Progenitor cell of endocrine pancreas (in vitro differentiated cells): ENCODE measurements at places on chromosomes 6 and 20.

DNA sequence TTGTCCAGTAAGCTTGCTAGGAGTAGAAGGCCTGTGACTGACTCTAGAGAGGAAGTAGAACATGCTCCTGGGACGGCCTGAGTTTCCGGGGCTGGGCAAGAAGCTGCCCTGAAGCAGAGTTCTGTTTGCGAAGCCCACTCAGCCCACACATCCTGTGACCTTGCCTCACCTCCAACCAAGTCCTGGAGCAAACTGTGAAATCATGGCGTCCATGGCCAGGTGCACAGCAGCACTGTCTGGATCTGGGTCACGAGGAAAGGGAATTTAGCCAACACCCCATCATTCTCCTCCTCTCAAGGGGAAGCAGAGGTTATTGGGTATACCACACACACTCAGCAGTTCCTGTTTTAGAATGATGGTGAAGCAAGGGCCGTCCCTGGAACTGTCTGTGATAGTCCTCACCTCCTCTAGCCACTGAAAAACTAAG lies 87.5 kb downstream of the CRYBG1 start:
- no peak for DNase-seq
- no peaks in the 10 kb centered on the region for H3K27me3 ChIP-seq
- no peaks in the 10 kb centered on the region for H3K36me3 ChIP-seq
- H3K4me3 ChIP-seq: no peak overlapping the region
- H3K4me1 ChIP-seq: peaks cover 9% of the 10 kb centered on the region

GRCh38 chr6:154367839-154368695 lies 11.5 kb upstream of the IPCEF1 start:
- no peak overlapping the region for H3K4me3 ChIP-seq
- no peaks in the 10 kb centered on the region for H3K27me3 ChIP-seq
- H3K4me1 ChIP-seq: peaks cover 8% of the 10 kb centered on the region
- no peak overlapping the region for H3K27ac ChIP-seq

- peak overlapping the region; percentile 94 for H3K27ac ChIP-seq
- DNase-seq: peak; percentile 86
- peaks cover 3% of the 10 kb centered on the region for H3K36me3 ChIP-seq
- peaks cover 14% of the 10 kb centered on the region for H3K4me1 ChIP-seq
- H3K27me3 ChIP-seq: peaks cover 19% of the 10 kb centered on the region
- H3K4me3 ChIP-seq: peak overlapping the region; percentile 90
Observed at GRCh38 chr20:1776681-1777475, 118.3 kb upstream of the SIRPA start.

DNA sequence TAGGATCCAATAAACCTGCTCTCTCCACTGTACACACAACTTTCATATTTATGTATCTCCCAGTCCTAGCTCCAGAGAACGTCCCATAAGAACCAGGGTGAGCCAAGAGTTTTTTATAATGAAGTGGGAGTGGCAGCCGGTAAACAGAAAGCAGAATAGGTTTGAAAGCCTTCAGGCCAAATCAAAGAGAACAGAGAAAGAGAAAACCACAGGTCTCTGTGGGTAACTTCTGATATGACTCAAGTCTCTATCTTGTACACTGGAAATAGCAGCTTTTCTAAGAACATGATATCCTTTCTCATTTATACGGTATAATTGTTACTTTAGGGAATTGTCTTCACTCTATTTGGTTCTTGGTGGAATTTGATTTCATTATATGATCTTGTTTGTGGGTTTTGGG lies 273.6 kb downstream of the PACRG start:
- no peaks in the 10 kb centered on the region for H3K36me3 ChIP-seq
- no peak for DNase-seq
- no peak overlapping the region for H3K4me3 ChIP-seq
- H3K4me1 ChIP-seq: no peaks in the 10 kb centered on the region
- no peaks in the 10 kb centered on the region for H3K27me3 ChIP-seq

DNA sequence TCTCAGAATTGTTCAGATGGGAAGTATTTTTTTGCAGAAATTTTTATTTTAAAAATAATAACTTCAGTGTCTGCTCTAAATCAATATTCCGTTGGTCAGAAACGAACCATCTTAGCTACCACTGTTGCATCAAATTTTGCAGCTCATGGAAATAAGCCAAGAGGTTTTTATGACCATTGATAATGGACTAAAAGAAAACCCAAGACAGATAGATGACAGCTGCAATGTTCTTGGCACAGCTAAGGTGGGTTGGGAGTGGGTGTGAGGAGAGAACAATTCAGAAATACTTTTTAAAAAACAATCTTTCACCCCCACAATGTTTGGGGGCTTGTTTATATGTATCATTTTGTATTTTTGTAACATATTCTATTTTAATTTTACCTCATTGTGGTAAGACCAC lies 121.1 kb downstream of the PDE7B start:
- H3K27ac ChIP-seq: no peak overlapping the region
- H3K4me3 ChIP-seq: no peak overlapping the region
- no peaks in the 10 kb centered on the region for H3K4me1 ChIP-seq
- no peak for DNase-seq
- no peaks in the 10 kb centered on the region for H3K36me3 ChIP-seq
- H3K27me3 ChIP-seq: no peaks in the 10 kb centered on the region

GRCh38 chr6:129698430-129698829 lies 11.5 kb downstream of the ARHGAP18 start:
- no peaks in the 10 kb centered on the region for H3K27me3 ChIP-seq
- H3K4me3 ChIP-seq: no peak overlapping the region

GRCh38 chr6:1778686-1779235 lies 169.0 kb downstream of the FOXC1 start:
- H3K27me3 ChIP-seq: peaks cover 6% of the 10 kb centered on the region
- no peak overlapping the region for H3K27ac ChIP-seq
- no peak overlapping the region for H3K4me3 ChIP-seq
- peaks cover 3% of the 10 kb centered on the region for H3K4me1 ChIP-seq

DNA sequence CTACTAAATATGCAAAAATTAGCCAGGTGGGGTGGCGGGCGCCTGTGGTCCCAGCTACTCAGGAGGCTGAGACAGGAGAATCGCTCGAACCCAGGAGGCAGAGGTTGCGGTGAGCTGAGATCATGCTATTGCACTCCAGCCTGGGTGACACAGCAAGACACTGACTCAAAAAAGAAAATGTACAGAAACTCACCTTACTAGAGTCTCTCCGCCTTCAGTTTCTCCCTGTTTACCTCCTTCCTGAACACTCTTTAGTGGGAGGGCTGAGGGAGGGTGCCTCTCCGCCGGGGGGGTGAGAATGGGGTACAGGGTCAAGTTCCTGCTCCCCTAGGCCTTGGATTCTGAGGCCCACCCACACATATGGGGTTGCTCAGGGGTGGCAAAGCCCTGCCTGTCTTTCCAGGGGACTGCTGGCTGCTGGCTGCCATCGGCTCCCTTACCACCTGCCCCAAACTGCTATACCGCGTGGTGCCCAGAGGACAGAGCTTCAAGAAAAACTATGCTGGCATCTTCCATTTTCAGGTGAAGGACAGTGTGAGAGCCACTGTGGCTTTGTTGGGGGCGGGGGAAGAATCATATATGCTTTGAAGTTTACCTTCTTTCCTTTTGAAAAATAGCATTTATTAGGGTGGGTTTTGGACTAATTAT lies 13.4 kb downstream of the CAPN11 start:
- no peak overlapping the region for H3K27ac ChIP-seq
- H3K4me3 ChIP-seq: no peak overlapping the region
- no peaks in the 10 kb centered on the region for H3K36me3 ChIP-seq
- H3K27me3 ChIP-seq: peaks cover 15% of the 10 kb centered on the region
- no peak for DNase-seq
- no peaks in the 10 kb centered on the region for H3K4me1 ChIP-seq

GRCh38 chr6:136323431-136324112 lies 33.9 kb upstream of the BCLAF1 start:
- DNase-seq: no peak
- H3K36me3 ChIP-seq: no peaks in the 10 kb centered on the region
- no peaks in the 10 kb centered on the region for H3K27me3 ChIP-seq
- H3K4me1 ChIP-seq: peaks cover 9% of the 10 kb centered on the region

GRCh38 chr6:27517238-27517637 lies 44.3 kb upstream of the ZNF184 start:
- H3K4me1 ChIP-seq: peaks cover 2% of the 10 kb centered on the region
- no peak overlapping the region for H3K4me3 ChIP-seq
- H3K36me3 ChIP-seq: no peaks in the 10 kb centered on the region
- no peak overlapping the region for H3K27ac ChIP-seq
- no peak for DNase-seq

GRCh38 chr6:23394681-23395080 lies 731.3 kb upstream of the NRSN1 start:
- H3K36me3 ChIP-seq: no peaks in the 10 kb centered on the region
- H3K4me1 ChIP-seq: no peaks in the 10 kb centered on the region
- H3K27ac ChIP-seq: no peak overlapping the region
- no peak overlapping the region for H3K4me3 ChIP-seq
- DNase-seq: no peak
- H3K27me3 ChIP-seq: no peaks in the 10 kb centered on the region

DNA sequence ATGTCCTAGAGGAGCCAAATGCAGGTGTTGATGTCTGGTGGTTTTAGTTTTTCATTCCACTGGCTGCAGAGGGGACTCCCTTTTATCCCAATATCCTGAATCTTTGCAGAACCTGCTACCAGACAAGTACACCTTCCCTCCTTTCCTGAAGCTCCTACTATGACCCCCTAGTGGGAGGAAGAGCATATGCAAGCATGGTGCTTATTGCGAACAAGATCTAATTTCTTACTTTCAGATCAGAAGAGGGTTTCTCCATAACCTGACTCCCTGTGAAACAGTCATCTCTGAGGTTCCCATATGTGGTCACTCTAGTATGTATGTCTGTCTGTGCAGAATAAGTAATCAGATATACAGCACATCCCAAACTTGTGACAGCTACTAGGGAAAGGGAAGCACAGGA lies 277.2 kb downstream of the ARHGAP18 start:
- H3K36me3 ChIP-seq: no peaks in the 10 kb centered on the region
- no peak overlapping the region for H3K27ac ChIP-seq
- H3K27me3 ChIP-seq: no peaks in the 10 kb centered on the region
- H3K4me1 ChIP-seq: no peaks in the 10 kb centered on the region

DNA sequence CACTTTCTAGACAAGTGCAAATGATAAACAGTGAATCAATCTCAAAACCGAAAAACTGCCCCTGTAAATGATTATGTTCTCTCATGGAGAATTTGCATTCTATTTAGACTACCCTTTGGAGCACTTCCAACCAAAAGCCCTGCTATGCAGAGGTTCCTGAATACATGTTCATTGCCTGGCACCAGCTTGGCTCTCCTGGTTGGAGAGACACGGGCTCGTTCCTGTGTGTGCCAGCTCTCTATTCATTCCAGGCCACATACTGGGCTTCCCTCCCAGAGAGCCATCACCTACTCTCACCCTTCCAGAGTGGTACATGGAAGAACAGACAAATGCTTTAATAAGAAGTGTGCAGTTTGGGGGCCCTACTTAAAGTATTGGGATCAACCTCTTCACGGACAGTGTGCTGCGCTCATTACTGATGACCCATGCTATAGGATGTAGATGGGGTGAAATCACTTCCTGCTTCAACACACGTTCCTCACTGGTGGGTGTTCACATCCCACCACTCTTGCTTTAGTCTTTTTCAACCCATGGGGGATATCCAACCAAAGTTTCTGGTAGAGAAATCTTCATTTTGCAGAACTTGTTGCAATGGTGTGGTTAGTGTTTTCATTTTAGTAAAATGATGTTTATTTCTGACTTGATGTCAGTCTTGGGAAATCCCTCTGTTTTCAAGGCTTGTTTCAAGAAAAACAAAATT lies 38.5 kb upstream of the NAA20 start:
- H3K36me3 ChIP-seq: peaks cover 20% of the 10 kb centered on the region
- no peak overlapping the region for H3K27ac ChIP-seq
- DNase-seq: no peak
- peaks cover 24% of the 10 kb centered on the region for H3K4me1 ChIP-seq
- H3K27me3 ChIP-seq: no peaks in the 10 kb centered on the region

DNA sequence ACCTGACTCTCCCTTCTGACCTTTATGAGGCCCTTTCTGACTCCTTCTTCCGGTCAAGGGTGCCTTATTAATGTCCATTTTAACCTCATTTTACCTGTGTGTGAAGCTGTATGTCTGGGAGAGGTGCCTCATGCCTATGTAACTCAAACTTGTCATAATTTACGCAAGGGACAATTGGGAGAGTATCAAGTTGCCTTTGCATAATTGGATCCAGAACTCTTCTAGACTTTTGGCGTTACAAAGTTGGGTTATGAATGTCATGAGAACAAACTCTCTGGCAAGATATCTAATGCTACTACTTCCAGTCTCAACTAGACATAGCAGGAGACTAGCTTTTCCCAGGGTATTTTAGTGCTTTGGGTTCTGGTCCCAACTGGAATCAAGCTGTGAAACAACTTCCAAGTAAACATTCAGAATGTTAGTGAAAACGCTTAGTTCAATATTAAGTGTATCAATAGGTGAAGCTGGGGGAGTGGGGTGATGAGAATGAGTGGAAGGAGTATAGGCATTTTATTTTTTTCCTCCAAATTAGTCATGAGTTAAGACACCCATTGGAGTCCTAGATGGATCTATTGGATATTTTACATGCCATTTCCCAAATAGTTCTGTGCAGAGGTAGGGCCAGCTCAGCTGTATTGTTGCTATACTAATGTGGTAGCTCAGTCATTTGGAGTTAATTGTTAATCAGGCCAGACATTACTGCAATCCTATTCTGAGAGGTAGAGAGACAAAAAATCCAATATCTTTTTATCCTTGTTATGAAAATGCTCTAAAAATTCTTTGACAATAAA lies 159.9 kb downstream of the TFAP2B start:
- H3K4me1 ChIP-seq: peaks cover 18% of the 10 kb centered on the region
- no peak overlapping the region for H3K4me3 ChIP-seq
- H3K27ac ChIP-seq: no peak overlapping the region
- DNase-seq: no peak

GRCh38 chr6:41371461-41371991 lies 36.1 kb downstream of the NCR2 start:
- no peak overlapping the region for H3K27ac ChIP-seq
- peaks cover 31% of the 10 kb centered on the region for H3K4me1 ChIP-seq
- peak; percentile 33 for DNase-seq
- peaks cover 79% of the 10 kb centered on the region for H3K27me3 ChIP-seq
- peak overlapping the region; percentile 65 for H3K4me3 ChIP-seq
- H3K36me3 ChIP-seq: no peaks in the 10 kb centered on the region

DNA sequence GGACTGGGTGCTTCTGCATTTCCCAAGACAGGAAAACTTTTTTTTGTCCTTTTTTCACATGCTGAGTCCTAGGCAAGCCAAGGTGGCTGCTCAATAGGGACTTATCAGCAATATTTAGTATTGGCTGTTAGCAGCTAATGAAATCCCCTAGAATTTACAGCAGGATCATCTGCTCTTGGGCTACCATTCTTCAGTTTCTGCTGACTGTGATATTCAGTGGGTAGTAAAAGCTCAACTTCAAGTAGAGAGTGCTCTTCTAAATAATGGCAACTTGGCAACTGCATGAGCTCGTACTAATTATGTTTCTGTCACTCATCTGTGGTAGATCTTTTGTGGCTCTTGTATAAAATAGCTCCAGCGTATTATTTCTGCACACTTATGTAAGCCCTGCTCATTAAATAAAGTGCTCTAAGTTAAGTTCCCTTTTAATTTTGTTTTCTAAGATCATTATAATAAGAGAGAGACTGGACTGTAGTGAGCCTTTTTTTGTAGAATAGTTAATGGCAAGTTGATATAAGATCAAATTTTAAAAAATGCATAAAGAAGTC lies 110.3 kb downstream of the SLC35F1 start:
- no peaks in the 10 kb centered on the region for H3K36me3 ChIP-seq
- DNase-seq: no peak
- no peaks in the 10 kb centered on the region for H3K4me1 ChIP-seq
- H3K27me3 ChIP-seq: no peaks in the 10 kb centered on the region
